ENCODE measurements at places on chromosomes 3 and 15.
A peak's percentile ranks its signal among the peaks of the same experiment; 100 is the strongest.

- DNase-seq: peak; percentile 14
Measured at GRCh38 chr3:72538070-72538745, 310.0 kb downstream of the SHQ1 start.

DNA sequence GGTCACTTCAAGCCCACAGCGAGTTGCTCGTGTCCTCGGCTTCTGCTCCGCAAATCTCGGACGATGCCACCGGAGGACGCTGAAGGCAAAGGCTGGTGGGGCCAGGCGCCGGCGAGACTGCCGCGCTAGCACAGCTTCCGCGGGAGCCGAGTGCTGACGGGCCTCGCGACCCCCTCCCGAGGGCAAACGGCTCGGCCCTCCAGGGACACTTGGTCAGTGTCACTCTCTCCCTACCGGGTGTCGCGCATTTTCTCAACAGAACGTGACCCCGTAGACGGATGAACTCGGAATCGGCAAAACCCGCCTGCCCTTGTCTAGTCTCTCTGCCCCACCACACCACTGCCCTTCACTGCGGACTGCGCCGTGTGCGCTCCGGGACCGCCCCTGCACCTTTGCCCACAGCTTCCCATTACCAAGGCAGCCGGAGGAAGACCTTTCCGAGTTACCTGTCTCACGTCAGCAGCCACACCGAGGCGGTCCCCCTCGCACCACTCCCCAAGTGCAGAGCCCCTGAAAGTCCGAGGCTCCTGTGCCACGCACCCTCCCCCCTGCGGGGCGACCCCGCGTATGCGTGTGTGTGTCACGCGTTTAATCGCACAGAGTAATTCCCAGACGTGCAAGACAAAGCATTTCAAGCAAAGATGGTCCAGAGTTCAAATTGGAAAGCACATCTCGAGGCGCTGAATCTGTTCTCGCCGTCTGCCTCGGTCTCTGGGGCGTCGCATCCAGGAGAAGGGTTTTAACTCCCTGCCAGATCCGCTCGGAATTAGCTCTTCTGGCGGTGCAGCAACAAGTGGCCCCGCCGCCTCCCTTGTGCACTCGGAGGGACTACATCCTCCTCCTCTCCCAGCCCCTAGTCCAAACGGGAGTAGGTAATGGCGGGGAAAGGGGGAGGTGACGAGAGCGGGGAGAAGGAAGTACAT lies 245.0 kb upstream of the TOPAZ1 start:
- DNase-seq: no peak

DNA sequence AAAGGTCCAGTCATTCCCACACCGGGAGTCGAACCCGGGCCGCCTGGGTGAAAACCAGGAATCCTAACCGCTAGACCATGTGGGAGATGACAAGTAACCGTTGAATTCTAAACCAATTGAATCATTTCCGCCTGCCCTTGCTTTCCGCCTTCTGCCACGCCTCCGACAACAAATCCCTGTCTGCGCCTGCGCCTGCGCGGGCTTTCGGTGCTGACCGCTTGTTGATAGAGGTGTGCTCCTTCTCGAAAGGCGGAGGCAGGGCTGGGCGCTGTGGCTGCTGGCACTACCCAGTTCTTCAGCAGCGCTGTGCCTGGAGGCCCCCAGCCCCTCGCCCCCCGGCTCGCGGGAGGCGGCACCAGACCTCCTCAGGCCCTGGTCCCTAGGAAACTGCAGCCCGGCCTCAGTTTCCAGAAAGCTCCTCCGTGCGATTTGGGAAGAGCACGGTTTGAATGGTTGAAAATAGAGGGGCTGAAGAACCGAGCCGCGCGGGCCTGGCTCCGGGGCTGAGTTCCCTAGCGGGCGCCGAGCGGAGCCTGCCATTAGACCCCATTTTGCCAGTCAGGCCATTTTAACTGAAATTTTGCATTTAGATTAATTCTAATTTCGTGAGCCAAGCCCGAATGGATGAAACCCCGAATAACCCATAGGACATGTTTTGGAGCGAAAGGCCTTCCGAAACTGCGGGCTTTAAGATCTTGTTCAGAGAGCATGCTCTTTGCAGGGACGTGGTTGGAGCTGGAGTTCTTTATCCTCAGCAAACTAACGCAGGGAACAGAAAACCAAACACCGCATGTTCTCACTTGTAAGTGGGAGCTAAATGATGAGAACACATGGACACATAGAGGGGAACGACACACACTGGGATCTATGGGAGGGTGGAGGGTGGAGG lies 219.3 kb upstream of the ATP10A start:
- peak; percentile 88 for DNase-seq

DNA sequence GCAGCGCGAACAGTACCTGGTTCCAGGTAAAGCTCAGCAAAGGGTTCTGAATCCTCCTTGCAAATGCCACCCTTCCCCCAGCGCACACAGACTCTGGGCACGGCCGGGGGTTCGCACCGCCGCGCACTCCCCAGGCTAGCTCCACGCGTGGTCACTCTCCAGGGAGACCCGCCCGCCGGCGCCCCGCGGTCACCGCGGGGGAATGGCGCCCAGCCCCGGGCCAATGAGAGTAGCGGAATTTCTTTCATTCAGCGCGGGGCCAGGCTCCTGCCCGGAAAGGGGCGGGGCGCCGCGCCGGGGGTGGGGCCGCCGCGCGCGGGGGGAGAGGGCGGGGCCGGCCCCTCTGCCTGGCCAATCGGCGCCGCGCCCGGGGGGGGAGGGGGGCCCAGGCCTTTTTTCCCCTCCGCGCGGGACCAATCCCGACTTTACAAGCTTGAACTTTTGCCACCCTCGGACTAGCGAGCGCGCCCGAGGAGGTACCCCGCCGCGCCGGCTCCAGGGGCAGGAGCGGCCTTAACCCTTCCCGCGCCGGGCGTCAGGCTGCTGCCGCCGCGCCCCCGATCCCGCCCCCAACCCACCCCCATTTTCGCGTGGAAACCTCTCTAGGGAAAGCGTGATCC lies 1.1 kb upstream of the SMAD6 start:
- DNase-seq: peak; percentile 69

- no peak for DNase-seq
Measured at GRCh38 chr15:70314018-70314354, 216.3 kb upstream of the TLE3 start.

DNA sequence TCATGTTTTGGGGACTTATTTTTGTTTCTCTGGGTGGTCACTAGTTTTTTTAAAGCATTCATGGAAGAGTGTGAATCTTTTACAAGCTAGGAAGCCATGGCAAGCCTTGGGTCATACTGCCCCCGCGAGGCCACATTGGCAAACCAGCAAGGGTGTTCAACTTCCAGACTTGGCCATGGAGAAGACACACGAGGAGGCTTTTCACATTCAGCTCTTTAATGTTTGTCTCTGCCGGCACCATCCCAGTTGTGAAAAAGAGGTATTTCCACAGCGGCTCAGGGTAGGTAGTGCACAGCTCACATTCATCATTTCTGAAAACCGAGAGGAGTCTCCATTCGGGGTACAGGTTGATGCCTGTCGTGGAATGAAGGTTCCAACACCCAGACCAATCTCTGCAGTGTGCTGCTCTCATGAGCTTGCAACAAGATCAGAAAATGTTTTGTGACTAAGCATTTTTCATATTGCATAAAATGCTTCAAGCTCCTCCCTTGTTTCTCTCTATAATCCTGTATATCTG lies 7.7 kb downstream of the CCR5 start:
- DNase-seq: peak; percentile 53

Data from activated CD4-positive, alpha-beta T cell treated with anti-CD3 and anti-CD28 coated beads, Interleukin-2, amount 50 U/mL, for 24 hours (primary cell).